ENCODE measurements at places on chromosomes 12 and 14.

- no peak for DNase-seq
Observed at GRCh38 chr12:93200291-93200917, 177.3 kb upstream of the NUDT4 start.

DNA sequence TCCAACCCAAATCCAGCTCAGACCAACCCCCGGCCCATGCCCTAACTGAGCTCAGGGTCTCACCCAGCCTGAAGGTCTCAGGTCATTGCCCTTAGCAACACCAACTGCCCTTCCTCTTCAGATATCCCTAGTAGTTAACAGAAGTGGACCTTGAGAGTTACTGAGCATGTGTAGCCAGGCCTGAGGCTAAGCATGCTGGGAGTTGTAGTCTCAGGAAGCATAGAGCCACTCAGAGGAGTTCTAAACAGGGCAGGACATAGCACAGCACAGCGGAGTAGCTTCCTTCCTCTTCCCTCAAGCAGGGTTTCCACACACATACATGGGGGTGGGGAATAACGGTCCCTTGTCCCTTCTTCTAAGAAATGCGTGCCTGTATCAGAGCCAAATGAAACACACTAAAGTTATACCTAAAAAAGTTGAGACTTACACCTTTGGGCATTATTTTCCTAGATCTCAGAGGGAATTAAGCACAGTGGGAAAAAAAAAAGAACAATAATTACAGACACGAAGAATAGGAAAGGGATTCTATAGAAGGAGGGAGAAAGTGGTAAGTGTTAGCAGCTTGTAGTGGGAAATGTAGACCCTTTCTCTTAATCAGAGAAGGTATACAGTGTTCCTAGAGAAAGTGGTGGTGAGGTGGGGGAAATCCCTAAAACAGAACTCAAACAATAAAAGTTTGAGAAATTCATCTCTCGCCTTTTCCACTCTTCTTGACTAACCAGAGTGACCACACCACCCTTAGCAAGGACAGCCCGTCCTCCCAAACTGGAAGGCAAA is 4.4 kb downstream of the KMT2D start:
- DNase-seq, result no peak

DNA sequence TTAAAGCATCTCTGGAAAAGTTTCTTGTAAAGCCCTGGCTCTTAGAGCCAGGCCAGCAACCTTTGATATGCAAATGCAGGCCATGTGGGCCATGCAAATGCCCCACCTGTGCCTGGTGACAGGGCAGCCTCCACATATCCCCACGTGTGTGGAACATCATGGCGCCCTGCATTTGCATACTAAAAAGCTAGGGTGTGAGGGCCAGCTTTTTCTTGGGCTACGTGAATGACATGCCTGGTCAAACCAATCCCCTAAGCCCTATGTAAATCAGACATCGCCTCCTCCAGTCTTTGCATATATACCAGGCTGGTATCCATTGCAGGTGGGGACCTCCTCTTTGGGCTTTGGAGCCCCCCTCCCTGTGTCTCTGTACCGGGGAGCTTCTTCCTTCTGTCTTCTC is 6.4 kb downstream of the CSRP2 start:
- no peak for DNase-seq

DNA sequence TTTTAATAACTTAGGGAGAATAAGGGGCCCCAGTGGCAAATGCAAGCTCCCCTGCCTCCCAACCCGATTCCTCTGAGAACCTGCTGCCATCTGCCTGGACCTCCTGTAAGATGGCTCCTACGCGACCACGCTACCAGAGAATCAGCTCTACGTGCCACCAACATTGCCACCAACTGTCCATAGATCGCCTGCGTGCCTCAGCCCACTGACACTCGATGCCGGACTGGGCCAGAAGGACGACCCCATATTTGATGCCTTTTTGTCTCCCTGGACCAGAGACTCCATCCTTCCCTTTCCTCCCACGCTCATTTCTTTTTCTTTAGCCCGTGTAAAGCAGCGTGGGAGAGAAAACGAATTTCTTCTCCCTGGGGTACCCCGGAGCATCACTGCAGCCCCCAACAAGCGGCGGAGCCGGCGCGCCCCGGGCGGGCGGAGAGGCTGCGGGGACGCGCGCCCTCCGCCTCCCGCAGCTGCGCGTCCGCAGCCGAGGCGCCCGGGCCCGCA is 565 bp upstream of the KLHL42 start:
- DNase-seq, result no peak

DNA sequence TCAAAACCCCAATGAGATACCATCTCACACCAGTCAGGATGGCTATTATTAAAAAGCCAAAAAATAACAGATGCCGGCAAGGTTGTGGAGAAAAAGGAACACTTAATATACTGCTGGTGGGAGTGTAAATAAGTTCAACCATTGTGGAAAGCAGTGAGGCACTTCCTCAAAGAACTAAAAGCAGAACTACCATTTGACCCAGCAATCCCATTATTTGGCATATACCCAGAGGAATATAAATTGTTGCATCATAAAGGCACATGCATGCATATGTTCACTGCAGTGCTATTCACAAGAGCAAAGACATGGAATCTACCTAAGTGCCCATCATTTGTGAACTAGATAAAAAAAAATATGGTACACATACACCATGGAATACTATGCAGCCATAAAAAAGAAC is 59.9 kb downstream of the MGST1 start:
- DNase-seq, result no peak

All from stimulated activated CD8-positive, alpha-beta memory T cell treated with anti-CD3 and anti-CD28 coated beads, Interleukin-7, amount 100 ng/mL, for 1 hour (primary cell).